ENCODE measurements at places on chromosomes 13 and 19. TPM values are rescaled to one million over a fixed set of nuclear protein-coding genes. Genes with fewer than 3 reads are reported as not detected.
A peak's percentile ranks its signal among the peaks of the same experiment; 100 is the strongest.

The NXNL1 gene
- not detected for total RNA-seq

The BEST2 gene
- not detected for total RNA-seq

The KCNN4 gene
- 63.1 TPM for total RNA-seq

The LILRA6 gene
- total RNA-seq = 2.4 TPM

The LHB gene
- total RNA-seq = not detected

The OSCAR gene
- total RNA-seq = 2.5 TPM

The DUS3L gene
- total RNA-seq = 128 TPM

The OR7C1 gene
- total RNA-seq = not detected

The CGB2 gene
- total RNA-seq = not detected

- peak within 1 kb of the TSS; percentile 99 for H3K27ac ChIP-seq
- H3K4me1 ChIP-seq = peaks cover 30% of the 10 kb centered on the region
- peaks cover 2% of the 10 kb centered on the region for H3K36me3 ChIP-seq
- peak; percentile 51 for DNase-seq
Measured at GRCh38 chr19:49677231-49677900, at the start of gene PRMT1. PRMT1 (plus strand) TSS chr19:49677271; CDS start chr19:49677281, 10 bp downstream.

DNA sequence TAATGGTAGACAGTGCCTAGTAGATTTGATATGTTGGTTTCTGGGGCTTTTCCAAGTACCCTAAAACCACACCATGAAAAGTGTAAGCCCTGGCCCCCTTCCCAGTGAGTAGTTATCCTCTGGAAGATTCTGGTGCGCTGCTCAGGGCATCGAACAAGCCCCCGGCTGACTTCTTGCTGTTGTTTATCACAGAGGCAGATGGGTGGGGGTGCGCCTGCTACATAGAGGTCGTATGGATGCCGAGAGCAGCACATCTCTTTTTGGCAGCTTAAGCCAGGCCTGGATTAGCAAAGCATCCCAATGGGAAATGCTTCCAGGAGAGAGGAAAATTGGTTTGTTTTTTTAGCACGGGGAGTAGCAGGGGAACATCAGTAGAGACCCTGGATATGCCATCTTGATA lies 26.3 kb upstream of the SPATA13 start:
- peaks cover 2% of the 10 kb centered on the region for H3K36me3 ChIP-seq
- H3K27ac ChIP-seq = no peak overlapping the region
- no peaks in the 10 kb centered on the region for H3K4me1 ChIP-seq
- no peak overlapping the region for H3K4me3 ChIP-seq
- DNase-seq = no peak

- H3K27ac ChIP-seq = no peak overlapping the region
- H3K27me3 ChIP-seq = no peaks in the 10 kb centered on the region
- no peaks in the 10 kb centered on the region for H3K4me1 ChIP-seq
- no peak overlapping the region for H3K4me3 ChIP-seq
- no peak for DNase-seq
Measured at GRCh38 chr13:112831196-112831595, 137.8 kb upstream of the MCF2L start.

- no peaks in the 10 kb centered on the region for H3K36me3 ChIP-seq
- no peaks in the 10 kb centered on the region for H3K4me1 ChIP-seq
- H3K27ac ChIP-seq = no peak overlapping the region
- no peaks in the 10 kb centered on the region for H3K27me3 ChIP-seq
Measured at GRCh38 chr19:14127929-14128509, 8.4 kb downstream of the ASF1B start.

GRCh38 chr19:7879111-7879807 lies 5.1 kb upstream of the PRR36 start:
- H3K27me3 ChIP-seq = peaks cover 5% of the 10 kb centered on the region
- H3K4me1 ChIP-seq = peaks cover 8% of the 10 kb centered on the region
- no peak overlapping the region for H3K4me3 ChIP-seq
- no peak overlapping the region for H3K27ac ChIP-seq
- no peak for DNase-seq

DNA sequence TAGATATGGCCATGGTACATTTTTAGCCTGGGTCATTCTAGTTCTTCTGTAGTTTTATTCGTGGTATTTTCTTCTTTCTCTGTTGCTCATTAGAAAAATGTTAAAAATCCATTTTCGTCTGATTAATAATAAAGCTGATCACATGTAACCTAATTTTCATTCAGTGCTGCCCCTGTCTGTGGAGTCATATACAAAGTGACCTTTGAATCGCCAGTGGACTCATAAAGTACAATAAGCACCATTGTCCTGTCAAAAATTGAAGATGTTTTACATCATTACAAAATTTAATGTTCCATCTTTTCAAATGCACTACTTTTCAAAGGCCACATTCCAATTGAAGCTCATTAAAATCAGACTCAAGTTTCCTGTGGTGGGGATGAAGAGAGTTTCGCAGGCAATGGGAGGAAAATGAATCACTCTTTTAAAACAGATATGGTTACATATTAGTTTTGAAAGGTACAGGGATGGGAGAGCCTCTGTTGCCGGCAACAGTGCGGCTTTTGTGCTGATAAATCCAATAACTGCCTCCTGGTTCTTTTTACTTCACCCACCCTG lies 205.4 kb downstream of the ZNF536 start:
- no peaks in the 10 kb centered on the region for H3K4me1 ChIP-seq
- no peak overlapping the region for H3K27ac ChIP-seq
- H3K36me3 ChIP-seq = no peaks in the 10 kb centered on the region
- no peak overlapping the region for H3K4me3 ChIP-seq

GRCh38 chr19:8141726-8142512 lies 7.5 kb downstream of the FBN3 start:
- H3K27me3 ChIP-seq = peaks cover 23% of the 10 kb centered on the region
- DNase-seq = no peak
- no peak overlapping the region for H3K27ac ChIP-seq
- peaks cover 6% of the 10 kb centered on the region for H3K36me3 ChIP-seq
- no peak overlapping the region for H3K4me3 ChIP-seq

DNA sequence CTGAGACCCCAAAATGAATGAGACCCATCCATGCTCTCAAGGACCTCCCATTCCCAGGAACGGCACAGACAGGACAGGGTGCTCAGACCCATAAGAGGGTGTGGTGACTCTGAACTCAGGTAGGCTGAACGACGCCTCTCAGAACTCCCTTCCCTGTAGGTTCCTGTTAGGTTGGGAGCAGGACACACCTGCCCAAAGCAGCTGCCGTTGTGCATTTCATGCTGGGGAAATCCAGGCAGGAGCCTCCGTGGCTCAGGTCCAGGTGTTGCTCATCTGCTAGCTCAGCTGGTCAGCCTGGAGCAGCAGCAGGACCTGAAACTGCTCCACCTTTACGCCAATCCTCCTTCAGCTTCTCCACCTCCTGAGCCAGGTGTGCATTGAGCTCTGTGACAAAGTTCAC lies 19.1 kb upstream of the TEX101 start:
- H3K27me3 ChIP-seq = peaks cover 58% of the 10 kb centered on the region
- no peak for DNase-seq
- peaks cover 4% of the 10 kb centered on the region for H3K36me3 ChIP-seq
- no peak overlapping the region for H3K27ac ChIP-seq

DNA sequence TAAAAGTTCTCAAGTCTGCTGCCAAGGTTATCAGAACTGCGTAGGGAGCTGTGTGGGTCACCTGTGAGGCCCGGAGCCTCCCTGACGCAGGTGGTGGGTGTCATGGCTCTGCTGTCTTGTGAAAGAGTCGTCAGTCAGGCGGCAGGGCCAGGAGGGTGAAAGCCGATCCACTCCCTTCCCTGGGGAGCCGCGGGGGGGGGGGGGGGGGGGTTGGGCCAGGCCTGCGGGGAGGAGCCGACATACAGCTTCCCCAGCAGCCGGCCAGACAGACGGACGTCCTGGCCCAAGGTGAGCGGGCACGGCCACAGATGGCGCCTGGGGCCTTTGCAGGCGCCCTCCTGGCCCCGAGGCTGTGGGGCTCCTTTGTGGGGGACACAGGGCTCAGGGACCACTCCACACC lies 12.4 kb downstream of the SBNO2 start:
- no peaks in the 10 kb centered on the region for H3K27me3 ChIP-seq
- H3K36me3 ChIP-seq = no peaks in the 10 kb centered on the region

DNA sequence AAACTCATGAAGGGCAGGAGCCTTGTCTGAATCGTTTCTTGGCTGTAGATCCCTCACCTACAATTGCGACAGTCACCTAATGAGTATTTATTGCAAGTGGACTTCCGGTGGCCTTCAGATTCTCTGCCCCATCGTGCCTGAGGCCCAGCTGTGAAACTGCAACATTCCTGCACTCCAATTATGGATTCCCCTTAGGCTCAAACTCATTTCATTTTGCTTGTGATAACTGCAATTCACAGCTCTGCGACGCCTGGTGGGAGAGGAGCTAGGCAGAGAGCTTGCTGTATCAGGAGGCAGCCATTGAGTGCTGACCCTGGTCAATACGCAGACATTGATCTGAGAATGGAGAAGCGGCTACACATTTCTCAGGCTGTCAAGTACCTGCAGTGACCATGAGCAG lies 59.0 kb downstream of the CCDC70 start:
- H3K36me3 ChIP-seq = peaks cover 3% of the 10 kb centered on the region
- peaks cover 33% of the 10 kb centered on the region for H3K4me1 ChIP-seq
- no peak overlapping the region for H3K27ac ChIP-seq
- no peak for DNase-seq
- H3K4me3 ChIP-seq = no peak overlapping the region
- peaks cover 15% of the 10 kb centered on the region for H3K27me3 ChIP-seq

DNA sequence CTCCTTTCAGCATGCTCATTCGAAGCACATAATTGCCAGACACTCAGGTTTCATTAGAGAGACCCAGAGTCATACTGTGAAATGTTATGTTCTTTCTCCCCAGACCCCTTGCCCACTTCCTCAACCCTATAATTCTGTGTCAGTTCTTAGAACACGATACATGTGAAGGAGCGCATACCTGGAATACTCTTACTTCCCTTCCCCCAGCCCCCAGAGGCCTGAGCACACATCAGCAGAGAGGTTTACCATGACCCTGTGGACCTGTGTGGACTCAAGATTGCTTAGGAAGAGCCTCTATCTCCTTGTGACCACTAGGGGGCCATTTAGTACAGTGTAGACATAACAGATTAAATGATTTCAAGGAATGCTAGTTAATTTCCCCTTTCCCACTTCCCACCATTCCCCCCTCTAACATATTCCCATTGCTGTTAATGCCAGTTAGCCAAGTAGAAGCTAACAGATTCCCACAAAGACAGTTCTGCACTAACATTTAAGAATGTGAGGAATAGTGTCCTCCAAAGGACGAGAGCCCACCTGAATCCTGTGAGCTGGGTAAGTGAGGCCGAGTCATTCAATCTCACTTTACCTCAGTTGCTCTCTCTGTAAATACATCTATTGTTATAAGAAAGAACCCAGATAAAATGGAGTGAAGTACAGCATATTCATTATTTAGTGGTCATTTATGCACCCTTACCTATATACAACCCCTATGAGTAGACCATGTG lies 154.2 kb upstream of the MAB21L1 start:
- H3K27ac ChIP-seq = no peak overlapping the region
- H3K36me3 ChIP-seq = no peaks in the 10 kb centered on the region

DNA sequence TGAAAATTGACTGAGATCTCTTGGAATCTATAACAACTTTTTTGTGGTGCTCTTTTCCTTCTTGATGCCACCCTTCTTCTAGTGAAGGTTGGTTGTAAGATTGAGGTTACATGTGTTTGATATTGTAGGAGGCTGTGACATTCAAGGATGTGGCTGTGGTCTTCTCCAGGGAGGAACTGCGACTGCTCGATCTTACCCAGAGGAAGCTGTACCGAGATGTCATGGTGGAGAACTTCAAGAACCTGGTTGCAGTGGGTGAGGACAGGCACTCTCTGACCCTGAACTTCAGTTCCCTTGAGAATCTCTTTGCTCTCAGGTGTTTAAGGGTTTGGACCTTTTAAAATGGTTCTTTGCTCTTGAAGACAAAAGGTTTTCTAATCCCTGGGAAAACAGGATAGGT lies 16.0 kb downstream of the ZNF227 start:
- no peaks in the 10 kb centered on the region for H3K27me3 ChIP-seq
- H3K27ac ChIP-seq = no peak overlapping the region
- DNase-seq = no peak
- no peak overlapping the region for H3K4me3 ChIP-seq

All from T-helper 17 cell (primary cell).